Sigmoid colon (tissue), 7 donors: ENCODE measurements at places on chromosomes 4 and X. TPM values are rescaled to one million over a fixed set of nuclear protein-coding genes. Genes with fewer than 3 reads are reported as not detected.

The ARHGAP24 gene
- 25.0 TPM for total RNA-seq

The CLIC2 gene
- 19.7 TPM for total RNA-seq

The IQCM gene
- total RNA-seq: not detected

The HEPH gene
- 78.2 TPM for total RNA-seq

The PAPSS1 gene
- 29.6 TPM for total RNA-seq

The AFF2 gene
- total RNA-seq: 0.27 TPM

The COL4A5 gene
- total RNA-seq: 4.8 TPM

DNA sequence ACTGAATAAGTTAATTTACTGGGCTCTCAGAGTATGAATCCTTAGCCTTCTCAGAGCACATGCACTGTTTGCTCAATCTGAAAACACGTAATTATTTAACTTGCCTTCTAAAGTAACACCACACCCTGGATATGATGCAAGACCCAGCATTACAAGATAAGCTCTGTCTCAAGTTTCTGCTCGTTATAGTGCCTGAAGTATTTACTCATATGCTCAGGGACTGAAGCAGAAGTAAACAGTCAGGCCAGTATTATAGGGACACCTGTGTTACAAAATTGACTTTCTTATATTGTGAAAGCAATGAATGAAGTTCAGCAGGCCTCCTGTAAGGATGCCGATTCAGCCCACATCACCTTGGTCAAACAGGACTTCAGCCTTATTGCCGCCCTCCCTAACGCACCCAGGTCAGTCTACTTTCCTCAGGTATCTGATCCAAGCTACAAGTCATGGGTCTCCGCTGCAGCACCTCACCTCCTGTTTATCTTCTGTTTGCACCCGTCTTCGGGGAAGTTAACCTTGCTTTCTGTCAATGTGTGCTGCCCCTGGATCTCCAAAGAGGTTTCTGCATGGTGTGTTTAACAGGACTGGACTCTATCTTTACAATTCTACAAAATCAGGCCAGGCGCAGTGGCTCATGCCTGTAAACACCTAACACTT is 42.8 kb upstream of the KLF3 start:
- no peak overlapping the region for H3K4me3 ChIP-seq
- DNase-seq: no peak
- H3K36me3 ChIP-seq: no peaks in the 10 kb centered on the region
- peaks cover 8% of the 10 kb centered on the region for H3K4me1 ChIP-seq
- H3K27me3 ChIP-seq: no peaks in the 10 kb centered on the region
- H3K27ac ChIP-seq: peak overlapping the region; percentile 28

- H3K27me3 ChIP-seq: no peaks in the 10 kb centered on the region
- DNase-seq: no peak
- no peaks in the 10 kb centered on the region for H3K4me1 ChIP-seq
Measured at GRCh38 chrX:96576368-96576767, 108.3 kb upstream of the DIAPH2 start.

DNA sequence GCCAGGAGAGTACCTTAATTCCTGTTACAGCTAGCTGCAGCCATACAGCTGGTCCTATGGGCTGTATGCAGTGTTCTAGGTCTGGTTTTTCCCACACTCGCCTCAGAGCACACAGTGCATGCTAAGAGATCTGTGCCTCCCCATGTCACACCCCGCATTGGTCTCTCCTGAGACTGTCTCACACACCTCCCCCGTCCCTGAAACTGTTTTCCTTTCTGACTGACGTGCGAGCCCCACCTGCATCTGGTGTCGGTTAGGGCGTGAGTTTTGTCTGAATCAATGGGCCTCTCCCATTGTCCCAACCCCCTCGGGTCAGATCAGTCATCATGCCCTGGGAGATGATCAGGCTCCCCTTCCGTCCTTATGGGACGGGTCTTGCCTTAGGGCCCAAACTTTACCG is 3.4 kb upstream of the UGT8 start:
- H3K27me3 ChIP-seq: no peaks in the 10 kb centered on the region
- DNase-seq: no peak
- H3K27ac ChIP-seq: no peak overlapping the region
- no peaks in the 10 kb centered on the region for H3K4me1 ChIP-seq

GRCh38 chrX:2680486-2681348 is 10.4 kb upstream of the CD99 start:
- no peaks in the 10 kb centered on the region for H3K27me3 ChIP-seq
- H3K4me1 ChIP-seq: peaks cover 34% of the 10 kb centered on the region
- H3K27ac ChIP-seq: peak overlapping the region; percentile 63
- H3K36me3 ChIP-seq: no peaks in the 10 kb centered on the region
- H3K4me3 ChIP-seq: no peak overlapping the region
- DNase-seq: no peak

DNA sequence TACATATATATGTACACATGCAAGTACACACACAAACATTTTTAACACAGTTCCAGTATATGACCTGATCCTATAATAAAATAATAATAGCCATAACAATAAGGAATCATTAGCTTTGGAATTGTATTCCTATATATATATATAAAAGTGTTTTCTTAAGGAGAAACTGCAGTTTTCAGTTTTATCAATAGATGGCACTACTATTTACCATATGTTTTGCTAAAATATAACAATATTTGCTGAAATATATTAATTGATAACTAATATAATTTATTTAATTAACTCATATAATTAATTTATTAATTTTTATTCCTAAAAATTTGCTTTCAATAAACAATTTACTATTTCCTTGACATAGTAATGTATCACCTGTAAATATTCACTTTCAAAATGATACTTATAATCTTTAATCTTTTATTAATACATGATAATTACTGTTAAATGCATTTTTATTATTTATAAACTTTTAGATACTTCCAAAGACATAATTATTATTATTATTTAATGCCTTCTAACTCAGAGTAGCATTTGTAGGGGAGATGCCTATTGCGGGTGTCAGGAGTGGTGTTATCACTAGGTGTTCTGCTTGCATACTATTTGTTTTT is 599.5 kb downstream of the FSTL5 start:
- no peak for DNase-seq
- no peak overlapping the region for H3K4me3 ChIP-seq
- no peaks in the 10 kb centered on the region for H3K4me1 ChIP-seq
- no peaks in the 10 kb centered on the region for H3K36me3 ChIP-seq
- H3K27me3 ChIP-seq: no peaks in the 10 kb centered on the region

GRCh38 chr4:100826067-100826466 is 308.2 kb upstream of the EMCN start:
- no peak overlapping the region for H3K4me3 ChIP-seq
- no peaks in the 10 kb centered on the region for H3K36me3 ChIP-seq
- H3K27me3 ChIP-seq: no peaks in the 10 kb centered on the region
- no peak overlapping the region for H3K27ac ChIP-seq
- DNase-seq: no peak

- H3K36me3 ChIP-seq: peaks cover 3% of the 10 kb centered on the region
- DNase-seq: no peak
- H3K4me3 ChIP-seq: no peak overlapping the region
Measured at GRCh38 chr4:55458611-55459010, 62.9 kb downstream of the TMEM165 start.

- peak overlapping the region; percentile 98 for H3K27ac ChIP-seq
- H3K27me3 ChIP-seq: no peaks in the 10 kb centered on the region
- DNase-seq: peak; percentile 86
- peak overlapping the region; percentile 97 for H3K4me3 ChIP-seq
Measured at GRCh38 chr4:37891260-37892159, 626 bp downstream of the TBC1D1 start.

GRCh38 chr4:143443728-143444127 is 69.8 kb upstream of the SMARCA5 start:
- no peaks in the 10 kb centered on the region for H3K27me3 ChIP-seq
- no peak overlapping the region for H3K27ac ChIP-seq
- no peak for DNase-seq
- H3K4me3 ChIP-seq: no peak overlapping the region
- no peaks in the 10 kb centered on the region for H3K36me3 ChIP-seq

DNA sequence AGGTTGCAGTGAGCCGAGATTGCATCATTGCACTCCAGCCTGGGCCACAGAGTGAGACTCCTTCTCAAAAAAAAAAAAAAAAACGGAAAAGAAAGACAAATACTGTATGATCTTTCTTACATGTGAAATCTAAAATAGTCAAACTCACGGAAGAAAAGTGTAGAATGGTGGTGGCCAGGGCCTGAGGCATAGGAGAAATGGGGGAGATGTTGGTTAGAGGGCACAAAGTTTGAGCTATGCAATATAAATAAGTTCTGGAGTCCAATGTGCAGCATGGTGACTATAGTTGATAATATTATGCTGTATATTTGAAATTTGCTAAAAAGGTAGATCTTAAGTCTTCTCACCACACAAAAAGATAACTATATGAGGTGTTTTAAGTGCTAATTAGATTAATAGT is 1.3 kb upstream of the FGA start:
- H3K36me3 ChIP-seq: no peaks in the 10 kb centered on the region
- DNase-seq: no peak
- no peak overlapping the region for H3K27ac ChIP-seq
- no peak overlapping the region for H3K4me3 ChIP-seq
- no peaks in the 10 kb centered on the region for H3K27me3 ChIP-seq

- H3K4me3 ChIP-seq: no peak overlapping the region
- no peak overlapping the region for H3K27ac ChIP-seq
- H3K36me3 ChIP-seq: no peaks in the 10 kb centered on the region
- no peaks in the 10 kb centered on the region for H3K4me1 ChIP-seq
Measured at GRCh38 chr4:8033067-8033755, 93.5 kb upstream of the AFAP1 start.

DNA sequence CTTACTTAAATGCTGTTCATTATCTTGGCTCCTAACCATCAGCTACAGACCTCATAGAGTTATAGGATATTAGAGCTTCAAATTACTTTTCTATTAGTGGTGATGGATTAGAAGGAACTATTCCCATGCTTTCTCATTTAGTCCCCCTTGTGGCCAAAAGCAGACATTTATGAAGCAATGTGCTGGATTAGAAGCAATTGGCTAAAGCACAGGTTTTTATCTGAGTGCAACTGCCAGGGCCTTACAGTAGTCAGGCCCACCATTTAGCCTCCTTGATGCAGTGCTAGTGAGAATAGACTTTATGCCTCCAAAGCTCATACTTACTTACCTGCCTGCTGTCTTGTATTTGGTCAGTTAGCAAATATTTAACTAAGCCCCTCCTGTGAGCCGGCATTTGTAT is 93.0 kb downstream of the TSPAN7 start:
- DNase-seq: no peak
- no peak overlapping the region for H3K4me3 ChIP-seq
- H3K27ac ChIP-seq: no peak overlapping the region
- H3K27me3 ChIP-seq: no peaks in the 10 kb centered on the region

- H3K4me1 ChIP-seq: peaks cover 6% of the 10 kb centered on the region
- no peak for DNase-seq
- no peak overlapping the region for H3K27ac ChIP-seq
- no peaks in the 10 kb centered on the region for H3K36me3 ChIP-seq
- H3K27me3 ChIP-seq: no peaks in the 10 kb centered on the region
Measured at GRCh38 chr4:185036019-185036418, 17.7 kb downstream of the HELT start.

DNA sequence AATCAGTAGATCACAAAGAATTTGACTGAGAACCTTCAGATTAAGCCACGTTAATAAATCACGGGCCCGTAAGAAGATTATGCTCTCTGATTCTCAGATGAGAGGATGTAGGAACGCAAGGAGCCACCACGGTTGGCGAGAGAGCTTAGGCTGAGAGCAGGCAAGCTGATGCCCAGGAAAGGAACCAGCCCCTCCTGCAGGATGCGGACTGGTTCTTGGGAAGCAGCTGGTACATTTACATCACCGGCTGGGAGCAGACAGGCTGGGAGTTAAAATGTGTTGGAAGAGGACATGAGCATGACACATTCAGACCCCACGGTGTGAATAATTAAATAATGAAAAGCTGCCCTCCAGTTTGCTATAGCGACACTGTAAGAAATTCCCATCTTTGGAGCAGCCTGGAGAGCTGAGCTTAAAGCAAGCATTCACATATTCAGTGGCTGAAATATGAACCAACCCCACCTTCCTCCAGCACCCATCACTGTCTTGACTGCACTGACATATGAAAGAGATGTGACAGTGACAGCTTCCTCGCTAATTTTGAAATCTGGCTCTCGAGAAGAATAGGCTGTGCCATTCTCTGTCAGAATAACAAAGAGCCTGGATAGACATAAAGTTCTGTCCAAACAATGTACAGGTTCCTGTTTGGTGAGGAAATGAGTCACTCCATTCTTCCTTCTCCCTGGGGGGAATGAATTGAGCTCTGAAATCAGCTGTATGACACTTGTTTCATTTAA is 33.1 kb downstream of the LNX1 start:
- DNase-seq: no peak
- H3K4me1 ChIP-seq: no peaks in the 10 kb centered on the region
- H3K27me3 ChIP-seq: no peaks in the 10 kb centered on the region
- no peak overlapping the region for H3K27ac ChIP-seq

DNA sequence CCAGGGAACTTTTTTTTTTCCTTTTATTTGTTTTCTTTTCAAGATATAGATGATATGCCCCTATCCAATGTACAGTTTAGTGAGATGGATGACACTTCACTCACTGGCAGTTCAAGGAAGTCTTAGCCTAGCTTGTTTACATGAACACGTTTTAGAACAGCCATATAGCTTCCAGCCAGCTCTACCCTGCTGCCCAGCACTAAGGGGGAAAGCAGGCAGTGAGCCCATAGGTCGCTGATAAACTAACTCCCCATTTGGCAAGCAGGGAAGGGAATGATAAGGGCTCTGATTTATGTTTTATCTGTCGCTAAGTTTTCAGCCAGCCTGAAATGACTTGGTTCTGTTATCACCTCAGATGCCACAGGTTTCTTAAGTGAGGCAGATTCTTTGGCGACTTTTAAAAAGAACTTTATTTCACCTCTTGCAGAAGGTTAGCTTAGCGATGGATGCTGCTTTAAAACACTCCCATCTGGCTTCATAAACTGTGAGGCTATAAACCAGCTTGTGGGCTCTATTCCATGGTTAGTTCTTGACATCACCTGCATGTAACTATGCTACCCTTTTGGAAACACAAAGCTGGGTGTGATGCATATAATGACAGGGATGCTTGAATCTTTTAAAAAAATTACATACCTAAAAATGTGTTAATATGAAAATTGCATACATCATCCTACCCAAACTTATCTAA is 348.4 kb downstream of the FBXO8 start:
- H3K36me3 ChIP-seq: no peaks in the 10 kb centered on the region
- no peak overlapping the region for H3K4me3 ChIP-seq
- H3K4me1 ChIP-seq: peaks cover 57% of the 10 kb centered on the region
- DNase-seq: no peak
- H3K27me3 ChIP-seq: no peaks in the 10 kb centered on the region
- H3K27ac ChIP-seq: peak overlapping the region; percentile 72

- H3K4me3 ChIP-seq: no peak overlapping the region
- no peaks in the 10 kb centered on the region for H3K27me3 ChIP-seq
- no peak overlapping the region for H3K27ac ChIP-seq
- no peaks in the 10 kb centered on the region for H3K4me1 ChIP-seq
- DNase-seq: no peak
Measured at GRCh38 chr4:123517971-123518370, 121.4 kb downstream of the SPRY1 start.

- no peaks in the 10 kb centered on the region for H3K27me3 ChIP-seq
- H3K4me3 ChIP-seq: no peak overlapping the region
- H3K36me3 ChIP-seq: no peaks in the 10 kb centered on the region
- no peak for DNase-seq
- H3K4me1 ChIP-seq: peaks cover 97% of the 10 kb centered on the region
Measured at GRCh38 chr4:147813109-147813773, 81.4 kb downstream of the ARHGAP10 start.
